ENCODE measurements at places on chromosomes 6 and 20. TPM values are rescaled to one million over a fixed set of nuclear protein-coding genes. Genes with fewer than 3 reads are reported as not detected.
A peak's percentile ranks its signal among the peaks of the same experiment; 100 is the strongest.

Gene CDKAL1
- 13.1 TPM for total RNA-seq

Gene CPXM1
- 0.83 TPM for total RNA-seq

Gene LRFN2
- total RNA-seq: not detected

Gene DNMT3B
- total RNA-seq: 1.3 TPM

GRCh38 chr20:38111366-38112232 is 53.5 kb downstream of the TGM2 start:
- no peak for DNase-seq

- DNase-seq: no peak
Measured at GRCh38 chr20:16261733-16262273, 311.4 kb downstream of the KIF16B start.

DNA sequence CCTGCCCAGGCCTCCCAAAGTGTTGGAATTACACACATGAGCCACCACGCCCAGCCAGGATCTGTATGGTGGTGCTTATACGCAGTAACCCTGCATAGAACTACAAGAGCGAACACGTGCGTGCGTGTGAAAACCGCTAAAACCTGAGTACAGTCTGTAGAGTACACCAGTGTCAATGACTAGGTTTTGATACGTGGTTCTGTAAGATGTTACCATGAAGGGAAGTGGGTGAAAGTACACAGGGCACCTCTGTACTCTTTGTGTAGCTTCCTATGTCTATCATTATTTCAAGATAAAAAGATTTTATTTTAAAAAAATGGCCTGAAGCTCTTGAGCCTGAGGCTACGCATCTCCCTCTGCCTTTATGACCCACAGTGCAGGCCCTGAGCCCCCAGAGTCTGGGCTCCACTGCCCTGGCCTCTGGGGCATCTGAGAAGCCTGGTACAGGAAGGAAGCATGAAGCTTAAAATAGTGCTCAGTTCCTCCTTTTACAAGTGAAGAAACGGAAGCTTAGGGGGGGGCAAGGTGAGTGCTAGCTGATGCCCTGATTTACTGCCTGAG is 21.6 kb downstream of the LY86 start:
- no peak for DNase-seq

DNA sequence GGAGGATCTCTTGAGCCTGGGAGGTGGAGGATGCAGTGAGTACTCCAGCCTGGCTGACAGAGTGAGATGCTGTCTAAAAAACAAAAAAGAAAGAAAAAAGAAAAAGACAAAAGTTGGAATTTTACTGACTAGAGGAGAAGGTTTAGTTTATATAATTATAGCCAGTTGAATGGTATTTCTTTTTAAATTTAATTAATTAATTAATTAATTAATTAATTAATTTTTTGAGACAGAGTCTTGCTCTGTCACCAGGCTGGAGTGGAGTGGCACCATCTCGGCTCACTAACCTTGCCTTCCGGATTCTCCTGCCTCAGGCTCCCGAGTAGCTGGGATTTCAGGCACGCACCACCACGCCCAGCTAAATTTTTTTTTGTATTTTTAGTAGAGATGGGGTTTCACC is 8.7 kb downstream of the DNAH8 start:
- DNase-seq: no peak

DNA sequence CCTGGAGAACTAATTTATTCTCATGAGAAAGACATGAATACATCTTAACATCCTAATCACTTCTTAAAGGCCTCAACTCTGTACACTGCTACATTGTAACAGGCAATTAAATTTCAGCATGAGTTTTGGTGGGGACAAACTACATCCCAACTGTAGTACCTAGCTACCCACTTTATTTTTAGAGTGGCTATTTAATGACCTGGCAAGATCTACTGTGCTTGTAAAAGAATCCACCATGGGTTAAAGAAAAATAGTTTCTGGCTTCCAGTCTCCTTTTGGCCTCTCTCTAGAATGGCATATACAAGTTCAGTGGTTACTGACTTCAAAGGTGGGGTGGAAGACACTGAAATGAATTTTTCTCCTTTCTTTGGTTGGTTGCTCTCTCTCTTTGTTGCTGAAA is 193.9 kb downstream of the ESR1 start:
- no peak for DNase-seq

DNA sequence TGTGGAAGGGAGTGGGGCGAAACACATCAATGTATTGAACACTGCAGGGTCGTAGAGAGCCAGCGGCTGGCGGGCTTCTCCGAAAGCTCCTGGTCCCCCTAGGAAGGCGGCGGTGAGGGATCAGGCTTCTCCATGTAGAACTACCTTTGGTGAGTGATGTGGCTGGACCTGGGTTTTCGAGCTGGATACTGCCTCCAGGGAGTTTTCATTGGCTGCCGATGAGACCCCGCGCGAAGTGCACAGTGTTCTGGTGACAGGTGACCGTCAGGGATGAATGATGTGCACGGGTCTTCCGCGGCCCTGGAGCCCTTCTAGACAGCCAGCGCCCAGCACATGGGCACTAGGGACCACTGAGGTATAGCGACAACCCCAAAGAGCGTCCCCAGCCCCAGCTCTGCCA is 16.4 kb downstream of the ABT1 start:
- no peak for DNase-seq

GRCh38 chr20:1388741-1389483 is 3.9 kb downstream of the FKBP1A start:
- DNase-seq: no peak

DNA sequence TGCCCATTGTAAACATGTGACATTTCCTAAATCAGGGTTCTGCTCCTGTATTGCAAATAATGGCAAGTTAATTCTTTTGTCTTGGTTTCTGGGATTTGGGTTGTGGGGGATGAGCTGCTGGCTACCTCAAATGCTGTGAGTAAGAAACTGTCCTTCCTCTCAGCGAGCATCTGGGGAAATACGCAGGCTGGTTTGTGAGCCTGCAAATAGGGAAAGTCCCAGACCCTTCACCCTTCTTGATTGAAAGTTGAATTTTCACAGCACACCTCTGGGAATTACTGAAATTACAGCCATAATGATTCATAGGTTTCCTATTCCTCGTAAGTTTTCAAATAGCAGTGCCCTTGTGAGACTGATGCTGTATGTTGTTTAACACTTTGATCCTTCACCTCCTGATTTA is 138.1 kb downstream of the TBXT start:
- peak; percentile 43 for DNase-seq

GRCh38 chr6:158853072-158853879 is 34.1 kb upstream of the EZR start:
- DNase-seq: peak; percentile 79

GRCh38 chr6:94300424-94301144 is 881.2 kb upstream of the EPHA7 start:
- DNase-seq: no peak

DNA sequence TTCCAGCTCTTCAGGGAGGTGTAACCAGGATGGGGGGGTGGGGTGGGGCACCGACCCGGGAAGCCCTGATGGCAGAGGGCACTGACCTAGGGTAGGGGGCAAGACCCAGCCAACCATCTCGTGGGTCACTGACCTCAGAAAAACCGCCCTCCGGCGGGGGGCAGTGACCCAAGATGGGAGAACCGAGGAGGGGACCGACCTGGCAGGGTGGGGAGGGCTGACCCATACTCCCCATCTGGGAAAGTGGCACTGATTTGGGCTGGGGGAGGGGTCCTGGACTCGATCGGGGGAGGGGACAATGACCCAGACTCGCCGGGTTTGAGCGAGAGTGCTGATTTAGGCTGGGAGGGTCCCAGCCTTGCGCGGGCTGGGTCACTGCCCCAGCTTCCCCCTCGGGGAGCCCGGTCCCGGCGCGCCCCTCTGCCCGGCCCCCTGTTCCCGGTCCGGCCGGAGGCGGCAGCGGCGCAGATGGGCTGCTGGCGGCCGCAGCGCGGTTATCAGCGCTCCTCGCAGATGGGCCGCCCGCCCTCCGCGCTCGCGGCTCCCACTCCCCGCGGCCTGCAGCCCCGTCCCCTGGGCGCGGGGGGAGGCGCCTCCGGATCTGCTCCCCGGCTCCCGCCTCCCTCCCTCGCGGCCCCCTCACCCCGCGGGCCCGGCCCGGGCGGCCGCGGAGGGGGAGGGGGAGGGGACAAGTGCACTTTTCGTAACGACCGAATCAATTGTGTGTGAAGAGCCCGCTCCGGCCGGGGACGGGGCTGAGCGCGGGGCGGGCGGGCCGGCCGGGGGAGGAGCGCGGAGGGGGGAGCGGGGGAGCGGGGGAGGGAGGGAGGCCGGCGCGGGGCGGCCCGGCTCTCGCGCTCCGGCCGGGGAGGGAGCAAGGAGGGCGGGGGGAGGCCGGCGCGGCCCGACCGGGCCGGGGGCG is 2.2 kb downstream of the NOL4L start:
- DNase-seq: no peak

Measured in IMR-90 (cell line).